SW480 (cell line): ENCODE measurements at places on chromosomes 1 and 21.

- DNase-seq, result no peak
Measured at GRCh38 chr1:153343811-153344717, 4.6 kb downstream of the PGLYRP4 start.

- DNase-seq, result no peak
Measured at GRCh38 chr1:207174913-207175312, 70.9 kb downstream of the C4BPA start.

- no peak for DNase-seq
Measured at GRCh38 chr1:82565146-82565545, 764.4 kb downstream of the ADGRL2 start.

DNA sequence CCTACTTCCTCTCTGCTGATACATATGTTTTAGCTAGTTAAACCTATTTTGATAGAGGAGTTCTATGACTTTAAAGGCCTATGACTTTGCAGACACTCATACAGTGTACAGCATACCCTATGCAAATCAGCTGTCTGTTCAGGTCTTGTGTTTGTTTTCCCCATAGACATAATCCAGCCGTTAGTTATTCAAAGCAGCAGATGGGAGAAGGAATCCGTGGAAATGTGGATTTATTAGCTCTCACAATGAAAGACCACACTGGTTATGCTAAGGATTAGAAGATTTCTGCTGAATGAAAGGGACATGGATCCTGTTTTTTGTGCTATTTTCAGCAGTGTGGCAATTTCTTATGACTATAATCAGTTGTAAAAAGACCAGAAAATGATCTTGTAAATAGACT lies 59.8 kb downstream of the MAST2 start:
- DNase-seq, result no peak

GRCh38 chr1:90729504-90730242 lies 12.6 kb upstream of the BARHL2 start:
- no peak for DNase-seq
